Activated CD8-positive, alpha-beta T cell treated with anti-CD3 and anti-CD28 coated beads, Interleukin-2, amount 10 ng/mL, durations not matched to agents 7 days and 5 days (primary cell): ENCODE measurements at places on chromosomes 3 and 15. TPM values are rescaled to one million over a fixed set of nuclear protein-coding genes. Genes with fewer than 3 reads are reported as not detected.

- no peaks in the 10 kb centered on the region for H3K4me1 ChIP-seq
- no peak overlapping the region for H3K27ac ChIP-seq
- no peaks in the 10 kb centered on the region for H3K27me3 ChIP-seq
- no peak for DNase-seq
Measured at GRCh38 chr3:161989012-161989411, 492.4 kb downstream of the OTOL1 start.

- H3K4me3 ChIP-seq = no peak overlapping the region
- H3K36me3 ChIP-seq = no peaks in the 10 kb centered on the region
- peaks cover 22% of the 10 kb centered on the region for H3K4me1 ChIP-seq
Measured at GRCh38 chr15:73681856-73682599, 2.2 kb upstream of the CD276 start.

DNA sequence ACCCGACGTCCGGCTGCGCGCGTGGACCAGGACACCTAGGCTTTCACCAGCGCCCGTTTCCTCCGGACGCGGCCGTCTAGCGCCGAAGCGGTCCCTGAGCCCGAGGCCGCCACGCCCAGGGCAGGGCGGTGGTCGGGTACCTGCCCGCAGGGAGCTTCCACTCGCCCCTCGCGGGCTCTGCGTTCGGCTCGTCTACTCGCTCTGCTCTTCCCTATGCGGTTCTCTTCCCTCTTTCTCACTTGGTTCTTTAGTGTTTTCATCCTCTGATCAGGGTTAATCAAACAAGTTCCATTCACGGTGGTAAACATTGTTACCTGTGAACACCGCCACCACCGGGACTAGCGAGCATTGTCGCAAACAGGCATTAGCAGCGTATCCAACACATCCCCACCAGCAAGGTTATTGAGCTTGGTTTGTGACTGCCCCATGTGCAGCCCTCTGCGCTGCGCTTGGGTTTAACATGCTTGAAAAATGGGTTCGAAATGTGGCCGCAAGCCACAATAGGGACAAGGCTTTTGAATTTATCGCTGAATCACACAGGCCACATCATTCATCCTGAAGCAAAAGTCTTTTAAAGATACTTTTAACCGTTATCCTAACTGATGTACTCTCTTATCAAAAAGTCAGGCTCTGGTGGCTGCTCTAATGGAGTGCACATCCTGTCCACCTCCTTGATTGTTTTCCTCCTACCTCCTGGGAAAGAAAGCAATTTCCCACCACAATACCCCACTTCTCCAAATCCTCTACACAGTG is 843 bp upstream of the CD47 start:
- H3K27ac ChIP-seq = peak overlapping the region; percentile 92
- H3K4me1 ChIP-seq = peaks cover 31% of the 10 kb centered on the region
- no peak overlapping the region for H3K4me3 ChIP-seq

GRCh38 chr15:69424748-69425413 is 10.7 kb downstream of the KIF23 start:
- H3K27me3 ChIP-seq = no peaks in the 10 kb centered on the region
- no peak overlapping the region for H3K4me3 ChIP-seq
- peaks cover 2% of the 10 kb centered on the region for H3K4me1 ChIP-seq
- H3K36me3 ChIP-seq = peaks cover 67% of the 10 kb centered on the region

DNA sequence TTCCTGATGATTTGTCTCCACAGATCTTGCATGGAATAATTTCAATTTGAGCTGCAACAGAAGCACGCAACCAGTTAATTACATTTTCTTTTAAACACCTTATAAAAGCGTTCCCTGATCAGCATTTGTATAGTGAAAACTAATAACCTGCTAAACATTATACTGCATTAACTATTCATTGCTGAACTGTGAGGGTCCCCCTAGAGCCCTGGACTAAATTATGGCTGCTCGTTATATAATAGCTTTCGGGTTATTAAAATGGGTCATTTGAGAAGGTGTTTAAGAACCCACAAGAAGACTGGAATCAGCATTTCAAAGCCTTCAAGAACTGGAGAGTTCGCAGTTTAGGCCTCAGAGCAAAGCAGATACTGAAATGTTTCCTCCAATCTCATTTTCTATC is 52.9 kb upstream of the ICE2 start:
- no peaks in the 10 kb centered on the region for H3K27me3 ChIP-seq
- peaks cover 30% of the 10 kb centered on the region for H3K36me3 ChIP-seq
- no peak for DNase-seq
- H3K4me3 ChIP-seq = no peak overlapping the region

DNA sequence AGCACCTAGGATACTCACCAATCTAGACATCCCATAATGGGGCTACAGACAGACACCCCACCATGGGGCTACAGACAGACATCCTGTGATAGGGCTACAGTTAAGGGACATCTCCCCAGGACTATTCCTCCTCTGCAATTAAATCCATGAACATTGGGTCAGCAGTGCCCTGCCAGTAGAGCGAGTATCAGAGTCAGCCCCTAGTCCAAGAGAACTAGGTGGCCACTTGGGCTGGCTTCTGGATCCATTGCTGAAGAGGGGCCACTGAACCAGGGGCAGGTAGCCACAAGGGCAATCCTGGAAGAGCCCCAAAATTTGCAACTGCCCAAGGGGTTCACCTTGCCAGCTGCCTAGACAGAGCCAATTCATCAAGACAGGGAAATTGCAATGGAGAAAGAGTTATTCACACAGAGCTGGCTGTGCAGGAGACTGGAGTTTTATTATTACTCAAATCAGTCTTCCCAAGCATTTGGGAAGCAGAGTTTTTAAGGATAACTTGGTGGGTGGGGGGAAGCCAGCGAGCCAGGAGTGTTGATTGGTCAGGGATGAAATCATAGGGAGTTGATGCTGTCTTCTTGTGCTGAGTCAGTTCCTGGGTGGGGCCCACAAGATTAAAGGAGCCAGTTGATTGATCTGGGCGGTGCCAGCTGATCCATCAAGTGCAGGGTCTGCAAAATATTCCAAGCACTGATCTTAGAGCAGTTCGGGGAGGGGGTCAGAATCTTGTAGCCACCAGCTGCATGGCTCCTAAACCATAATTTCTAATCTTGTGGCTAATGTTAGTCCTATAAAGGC is 170.2 kb upstream of the SMAD3 start:
- no peak overlapping the region for H3K4me3 ChIP-seq
- H3K27ac ChIP-seq = no peak overlapping the region
- peaks cover 15% of the 10 kb centered on the region for H3K27me3 ChIP-seq

DNA sequence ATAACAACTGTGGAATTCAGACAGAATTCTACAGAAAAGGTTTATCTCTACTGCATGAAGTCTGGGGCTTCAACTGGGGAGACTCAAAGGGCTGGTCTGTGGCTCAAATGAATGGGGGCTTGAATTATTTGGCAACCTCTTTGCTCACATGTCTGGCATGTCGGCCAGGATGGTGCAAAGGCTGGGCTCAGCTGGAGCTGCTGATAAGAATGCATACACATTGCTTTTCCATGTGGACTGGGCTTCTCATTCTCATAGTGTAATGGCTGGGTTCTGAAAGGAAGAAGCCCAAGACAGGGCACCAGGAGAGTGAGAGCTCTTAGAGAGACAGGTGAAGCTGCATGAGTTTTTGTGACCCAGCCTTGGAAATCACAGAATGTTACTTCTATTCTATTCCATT is 194.3 kb upstream of the SGO1 start:
- DNase-seq = no peak
- no peaks in the 10 kb centered on the region for H3K27me3 ChIP-seq
- H3K36me3 ChIP-seq = no peaks in the 10 kb centered on the region
- no peak overlapping the region for H3K4me3 ChIP-seq
- no peaks in the 10 kb centered on the region for H3K4me1 ChIP-seq

Gene TMC3
- total RNA-seq = not detected

Gene B3GNT5
- 1.4 TPM for total RNA-seq

- no peak overlapping the region for H3K4me3 ChIP-seq
- peaks cover 91% of the 10 kb centered on the region for H3K27me3 ChIP-seq
- H3K4me1 ChIP-seq = peaks cover 9% of the 10 kb centered on the region
- peaks cover 13% of the 10 kb centered on the region for H3K36me3 ChIP-seq
Measured at GRCh38 chr3:137764563-137765309, 621 bp downstream of the SOX14 start.

DNA sequence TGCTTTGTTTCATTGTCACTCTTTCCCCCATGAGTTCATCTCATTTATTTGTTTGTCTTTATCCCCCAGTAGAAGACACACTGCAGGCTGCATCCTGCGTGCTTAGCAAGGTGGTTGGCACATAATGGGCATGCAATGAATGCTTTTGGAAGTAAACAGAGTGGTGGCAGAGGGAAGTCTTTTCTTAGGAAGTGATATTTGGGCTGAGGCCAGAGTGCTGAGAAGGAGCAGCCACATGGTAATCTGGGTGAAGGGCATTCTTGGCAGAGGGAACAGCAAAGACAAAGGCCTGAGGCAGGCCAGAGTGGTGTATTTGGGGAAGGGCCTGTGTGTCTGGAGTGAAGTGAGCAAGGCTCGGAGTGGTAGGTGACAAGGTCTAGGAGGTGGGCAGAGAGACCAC is 17.7 kb upstream of the ADAMTS7 start:
- no peaks in the 10 kb centered on the region for H3K36me3 ChIP-seq
- H3K4me1 ChIP-seq = peaks cover 4% of the 10 kb centered on the region
- H3K27me3 ChIP-seq = peaks cover 8% of the 10 kb centered on the region
- no peak for DNase-seq

- no peaks in the 10 kb centered on the region for H3K4me1 ChIP-seq
- DNase-seq = no peak
- peaks cover 4% of the 10 kb centered on the region for H3K27me3 ChIP-seq
Measured at GRCh38 chr3:189978753-189979152, 141.9 kb downstream of the P3H2 start.

DNA sequence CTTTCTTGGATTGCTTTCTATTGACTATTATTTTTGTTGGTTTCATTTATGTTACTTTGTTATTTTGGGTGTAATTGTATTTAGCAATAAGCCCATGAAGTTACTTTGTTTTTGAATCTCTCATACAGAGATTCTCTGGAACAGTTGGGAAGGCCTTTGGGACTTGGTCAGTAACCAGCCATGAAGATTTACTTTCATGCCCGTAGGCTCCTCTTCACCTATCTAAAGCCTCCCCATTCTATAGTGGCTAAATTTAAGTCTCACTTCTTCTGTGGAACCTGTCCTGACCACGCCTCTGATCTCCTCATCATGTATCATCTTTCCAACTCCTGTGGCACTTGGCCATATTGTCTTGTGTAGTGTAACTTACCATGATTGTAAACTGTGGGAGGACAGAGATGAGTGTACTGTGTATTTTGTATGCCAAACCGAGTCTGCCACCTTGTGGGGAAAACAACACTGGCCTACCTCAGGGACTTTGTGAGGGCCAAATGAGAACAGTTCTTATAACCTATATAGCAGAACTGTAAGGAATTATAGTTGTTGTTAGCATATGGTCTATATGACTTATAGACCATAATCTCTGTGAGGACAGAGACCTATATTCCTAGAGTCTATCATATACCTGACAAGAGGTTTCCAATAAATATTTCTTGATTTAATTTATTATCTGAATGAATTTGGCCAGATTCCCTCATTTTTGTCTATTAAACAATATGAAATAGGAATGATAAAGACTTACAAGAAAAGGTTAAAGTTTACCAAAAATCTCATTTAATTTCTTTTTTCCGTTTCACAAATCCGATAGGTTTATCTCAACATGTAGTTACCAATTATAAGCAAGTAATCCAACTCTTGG is 75.0 kb downstream of the STARD9 start:
- no peak overlapping the region for H3K4me3 ChIP-seq
- peaks cover 2% of the 10 kb centered on the region for H3K36me3 ChIP-seq
- H3K4me1 ChIP-seq = peaks cover 11% of the 10 kb centered on the region
- peak; percentile 83 for DNase-seq

Gene PGBD4
- total RNA-seq = 2.9 TPM

Gene MOBP
- total RNA-seq = not detected

DNA sequence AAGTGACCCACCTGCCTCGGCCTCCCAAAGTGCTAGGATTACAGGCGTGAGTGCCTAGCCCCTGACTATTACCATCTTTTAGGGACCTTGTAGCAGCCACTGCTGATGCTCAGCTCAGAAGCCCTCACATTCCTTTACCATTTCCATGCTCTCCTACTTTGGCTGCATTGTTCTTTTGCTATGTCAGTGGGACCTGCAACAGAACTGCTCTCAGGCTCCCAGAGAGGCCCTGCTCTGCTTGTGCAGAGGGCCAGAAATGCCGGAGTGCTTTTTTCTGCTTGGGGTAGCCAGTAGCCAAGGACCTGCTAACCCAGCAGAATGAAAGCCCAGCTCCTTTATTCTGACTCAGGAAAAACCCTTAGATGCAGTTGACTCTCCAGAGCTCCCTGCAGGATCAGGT is 18.3 kb upstream of the PROK2 start:
- H3K27ac ChIP-seq = no peak overlapping the region
- no peak for DNase-seq
- no peak overlapping the region for H3K4me3 ChIP-seq
- H3K36me3 ChIP-seq = no peaks in the 10 kb centered on the region
- H3K4me1 ChIP-seq = no peaks in the 10 kb centered on the region

Gene CCR3
- 0.37 TPM for total RNA-seq

Gene SEMA6D
- not detected for total RNA-seq

GRCh38 chr3:172461530-172462138 is 13.4 kb upstream of the GHSR start:
- DNase-seq = no peak
- H3K27ac ChIP-seq = no peak overlapping the region
- no peaks in the 10 kb centered on the region for H3K4me1 ChIP-seq
- H3K27me3 ChIP-seq = peaks cover 4% of the 10 kb centered on the region

Gene SNTN
- total RNA-seq = not detected
